Gastrocnemius medialis (tissue), 4 donors: ENCODE measurements at places on chromosomes 1 and 21.
A peak's percentile ranks its signal among the peaks of the same experiment; 100 is the strongest.

- no peak for DNase-seq
Measured at GRCh38 chr1:155910621-155911121, 478 bp downstream of the RIT1 start.

- no peak for DNase-seq
Measured at GRCh38 chr1:46556822-46557221, 5.4 kb upstream of the KNCN start.

GRCh38 chr1:68600049-68600661 is 103.3 kb upstream of the DEPDC1 start:
- no peak for DNase-seq

DNA sequence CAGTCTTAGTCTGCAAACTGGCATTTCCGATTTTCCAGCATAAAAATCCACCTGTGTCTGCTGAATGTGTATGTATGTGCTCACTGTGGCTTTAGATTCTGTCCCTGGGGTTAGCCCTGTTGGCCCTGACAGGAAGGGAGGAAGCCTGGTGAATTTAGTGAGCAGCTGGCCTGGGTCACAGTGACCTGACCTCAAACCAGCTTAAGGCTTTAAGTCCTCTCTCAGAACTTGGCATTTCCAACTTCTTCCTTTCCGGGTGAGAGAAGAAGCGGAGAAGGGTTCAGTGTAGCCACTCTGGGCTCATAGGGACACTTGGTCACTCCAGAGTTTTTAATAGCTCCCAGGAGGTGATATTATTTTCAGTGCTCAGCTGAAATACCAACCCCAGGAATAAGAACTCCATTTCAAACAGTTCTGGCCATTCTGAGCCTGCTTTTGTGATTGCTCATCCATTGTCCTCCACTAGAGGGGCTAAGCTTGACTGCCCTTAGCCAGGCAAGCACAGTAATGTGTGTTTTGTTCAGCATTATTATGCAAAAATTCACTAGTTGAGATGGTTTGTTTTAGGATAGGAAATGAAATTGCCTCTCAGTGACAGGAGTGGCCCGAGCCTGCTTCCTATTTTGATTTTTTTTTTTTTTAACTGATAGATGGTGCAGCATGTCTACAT is 2.5 kb upstream of the OLFML3 start:
- DNase-seq: peak; percentile 31

DNA sequence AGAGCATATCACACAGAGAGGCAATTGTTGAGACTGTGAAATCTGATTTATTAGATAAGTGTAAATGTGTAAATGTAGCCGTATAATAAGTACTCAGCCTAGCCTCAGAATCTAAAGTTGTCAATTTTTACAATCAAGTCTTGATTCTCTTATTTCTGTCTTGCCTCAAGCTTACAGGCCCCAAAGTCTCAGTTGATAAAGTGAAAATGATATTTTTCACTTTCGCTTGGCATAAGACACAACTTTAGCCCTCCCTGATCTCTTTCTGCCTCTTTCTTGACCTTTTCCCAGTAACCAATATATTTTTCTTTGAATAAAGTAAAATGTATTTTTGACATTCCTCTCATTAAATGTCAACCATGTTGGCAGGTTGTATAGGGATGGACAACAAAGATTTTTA is 10.7 kb downstream of the CD5L start:
- no peak for DNase-seq

- DNase-seq: no peak
Measured at GRCh38 chr1:22889213-22889827, 83.3 kb downstream of the LACTBL1 start.

DNA sequence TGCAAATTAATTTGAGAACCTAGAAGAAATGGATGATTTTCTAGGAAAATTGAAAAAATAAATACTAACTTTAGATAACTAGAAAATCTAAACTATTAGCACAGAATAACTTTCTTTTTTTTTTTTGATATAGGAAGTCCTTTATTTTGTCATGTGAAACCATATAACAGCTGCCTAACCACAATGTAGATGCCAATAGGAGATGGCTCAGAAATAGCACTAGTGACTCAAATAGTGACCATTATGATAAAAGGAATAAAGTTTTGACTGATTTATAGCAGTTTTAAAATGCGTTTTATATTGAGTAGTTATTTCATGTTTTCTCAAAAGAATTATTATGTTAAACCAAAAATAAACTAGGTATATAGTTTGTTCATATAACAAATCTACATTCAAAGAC is 158.0 kb upstream of the CACYBP start:
- DNase-seq: no peak

GRCh38 chr1:231681006-231681405 is 54.4 kb downstream of the DISC1 start:
- DNase-seq: no peak

- DNase-seq: no peak
Measured at GRCh38 chr1:3630914-3631313, 6.1 kb downstream of the TPRG1L start.

- no peak for DNase-seq
Measured at GRCh38 chr1:44048532-44049215, 17.4 kb upstream of the SLC6A9 start.

GRCh38 chr1:86138746-86139145 is 17.8 kb downstream of the COL24A1 start:
- no peak for DNase-seq

GRCh38 chr1:228410671-228411070 is 4.0 kb upstream of the TRIM11 start:
- DNase-seq: peak; percentile 3

GRCh38 chr1:239511875-239512274 is 125.5 kb downstream of the CHRM3 start:
- DNase-seq: no peak

GRCh38 chr1:183792300-183792699 is 12.6 kb upstream of the RGL1 start:
- no peak for DNase-seq

DNA sequence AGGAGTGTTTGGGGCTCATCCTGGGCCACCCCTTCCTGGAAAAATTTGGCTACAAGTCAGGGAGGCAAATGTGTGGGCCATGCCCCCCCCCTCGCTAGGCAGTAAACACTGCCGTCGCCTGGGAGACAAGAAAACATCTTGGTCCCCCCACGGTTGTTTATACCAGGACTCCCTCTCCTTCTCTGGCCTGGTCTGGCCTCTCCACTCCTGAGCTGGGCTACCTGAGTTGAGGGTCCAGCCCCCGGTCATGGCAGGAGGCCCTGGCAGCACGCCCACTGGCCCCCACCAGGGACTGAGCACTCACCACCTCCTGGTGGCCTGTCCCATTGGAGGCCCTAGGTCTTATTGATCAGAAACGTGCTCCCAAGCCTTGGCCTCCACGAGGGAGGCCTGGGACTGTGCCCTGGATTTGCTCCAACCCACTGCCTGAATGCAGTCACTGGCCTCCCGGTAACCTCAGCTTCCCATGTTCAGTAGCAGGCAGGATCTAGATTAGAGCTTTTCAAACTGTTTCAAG is 15.8 kb downstream of the KCNQ4 start:
- DNase-seq: no peak

DNA sequence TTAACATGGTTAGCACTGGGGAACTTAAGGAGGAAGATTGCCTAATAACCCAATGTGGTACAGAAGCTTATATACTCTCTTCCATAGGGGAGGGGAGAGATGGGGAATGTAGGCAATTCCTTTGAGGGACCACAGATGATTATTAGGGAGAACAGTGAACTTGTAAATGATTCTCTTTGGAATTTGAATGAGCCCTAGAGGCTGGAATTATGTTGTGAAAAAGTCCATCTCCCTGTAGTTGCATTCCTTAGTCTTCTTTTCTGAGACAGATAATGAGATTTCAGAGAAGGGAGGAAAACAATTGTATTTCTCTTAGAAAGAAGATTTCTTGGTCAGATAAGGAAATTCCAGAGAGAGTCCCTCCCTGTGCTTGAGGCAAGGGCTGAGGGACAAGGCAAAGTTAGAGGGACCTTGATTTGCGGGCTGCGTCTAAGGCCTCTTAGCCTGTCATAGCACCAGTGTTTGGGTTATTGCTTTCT is 89.0 kb upstream of the HMCN1 start:
- DNase-seq: no peak

GRCh38 chr1:204751883-204752687 is 66.5 kb upstream of the LRRN2 start:
- no peak for DNase-seq

- peak; percentile 89 for DNase-seq
Measured at GRCh38 chr1:12539705-12540579, 78.1 kb downstream of the DHRS3 start.

DNA sequence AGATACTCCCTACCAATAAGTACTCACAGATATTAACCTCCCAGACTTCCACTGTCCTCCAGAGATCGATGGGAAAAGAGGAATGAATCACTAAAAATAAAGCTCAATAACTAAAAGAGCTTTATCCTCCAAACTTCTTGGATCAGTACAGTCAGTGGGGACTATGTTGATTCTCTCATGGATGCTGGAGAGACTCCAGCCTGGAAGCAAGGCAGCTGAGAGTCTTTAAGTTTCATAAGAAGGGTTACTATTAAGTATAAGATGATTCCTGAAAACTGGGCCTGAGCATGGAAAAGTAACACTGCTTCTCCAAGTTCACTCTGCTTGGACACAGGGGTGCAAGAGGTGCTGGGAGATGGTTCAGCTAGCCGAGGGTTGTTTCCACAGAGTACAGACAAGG is 6.2 kb upstream of the DDR2 start:
- DNase-seq: no peak

DNA sequence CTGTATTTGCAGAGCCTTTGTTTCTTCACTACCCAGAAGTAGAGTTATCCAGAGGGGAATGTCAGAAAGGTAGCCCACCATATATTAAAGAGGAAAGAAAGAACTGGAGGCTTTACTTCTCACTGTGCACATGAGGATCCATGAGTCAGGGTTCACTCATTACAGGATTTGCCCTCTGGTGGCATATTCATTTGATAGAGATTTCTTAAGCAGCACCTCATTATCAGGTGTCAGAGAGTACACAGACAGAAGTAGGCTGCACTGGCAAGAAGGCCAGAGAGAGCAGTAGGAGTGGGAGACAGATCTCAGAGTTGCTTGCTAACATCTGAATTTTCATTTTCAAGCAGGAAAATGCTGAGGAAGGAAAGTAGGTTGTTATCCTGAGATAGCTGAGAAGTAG is 123.8 kb downstream of the PIK3R3 start:
- DNase-seq: no peak

GRCh38 chr1:151326619-151327222 is 495 bp downstream of the PI4KB start:
- DNase-seq: peak; percentile 49

- DNase-seq: no peak
Measured at GRCh38 chr21:31599563-31599962, 59.9 kb upstream of the SOD1 start.

- no peak for DNase-seq
Measured at GRCh38 chr1:94998114-94998513, 71.2 kb upstream of the CNN3 start.

DNA sequence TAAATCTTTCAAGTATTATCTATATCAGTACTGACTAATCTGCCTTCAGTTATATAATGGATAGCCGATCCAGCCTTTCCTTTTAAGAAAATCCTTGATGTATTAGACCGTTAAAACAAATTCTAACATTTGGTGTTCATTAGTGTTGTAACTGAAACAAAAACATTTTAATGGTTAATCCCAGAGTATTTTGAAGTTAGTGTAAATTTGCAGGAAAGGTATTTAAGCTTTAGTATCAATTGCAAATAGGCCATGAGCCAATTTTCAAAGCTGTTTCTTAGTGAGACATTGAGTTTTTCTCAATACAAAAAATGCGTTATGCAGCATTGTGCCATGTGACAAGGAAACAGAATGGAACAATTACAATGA is 29.6 kb downstream of the DISP1 start:
- no peak for DNase-seq

DNA sequence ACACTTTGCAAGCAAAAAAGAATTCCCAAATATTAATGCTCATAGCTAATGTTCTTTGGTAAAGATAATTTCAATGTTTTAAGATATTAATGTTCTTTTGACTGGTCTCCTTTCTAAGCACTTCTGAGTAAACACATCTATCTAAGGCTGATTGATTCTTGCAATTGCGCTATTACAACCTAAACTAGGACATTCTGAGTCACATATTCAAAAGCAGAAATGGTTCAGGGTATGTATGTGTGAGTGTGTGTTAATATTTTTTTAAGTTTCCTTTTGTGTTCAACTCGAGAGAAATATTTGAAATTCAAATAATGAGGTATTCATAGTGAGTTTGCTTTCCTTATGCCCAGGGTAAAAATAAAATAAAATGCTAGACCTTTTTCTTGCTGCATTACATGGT is 203.6 kb upstream of the GRIK3 start:
- DNase-seq: no peak

DNA sequence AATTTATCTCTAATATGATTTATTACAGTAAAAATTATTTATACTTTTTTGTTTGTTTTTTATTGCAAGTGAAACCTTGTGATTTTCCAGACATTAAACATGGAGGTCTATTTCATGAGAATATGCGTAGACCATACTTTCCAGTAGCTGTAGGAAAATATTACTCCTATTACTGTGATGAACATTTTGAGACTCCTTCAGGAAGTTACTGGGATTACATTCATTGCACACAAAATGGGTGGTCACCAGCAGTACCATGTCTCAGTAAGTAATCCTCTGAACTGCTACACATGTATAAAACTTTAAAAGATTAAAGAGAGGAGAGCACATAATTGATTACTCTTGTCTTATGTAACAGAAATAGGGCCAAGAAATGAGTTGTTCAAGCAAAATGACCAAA is 4.5 kb downstream of the CFHR3 start:
- no peak for DNase-seq
